ENCODE measurements at places on chromosomes 12 and 14.

DNA sequence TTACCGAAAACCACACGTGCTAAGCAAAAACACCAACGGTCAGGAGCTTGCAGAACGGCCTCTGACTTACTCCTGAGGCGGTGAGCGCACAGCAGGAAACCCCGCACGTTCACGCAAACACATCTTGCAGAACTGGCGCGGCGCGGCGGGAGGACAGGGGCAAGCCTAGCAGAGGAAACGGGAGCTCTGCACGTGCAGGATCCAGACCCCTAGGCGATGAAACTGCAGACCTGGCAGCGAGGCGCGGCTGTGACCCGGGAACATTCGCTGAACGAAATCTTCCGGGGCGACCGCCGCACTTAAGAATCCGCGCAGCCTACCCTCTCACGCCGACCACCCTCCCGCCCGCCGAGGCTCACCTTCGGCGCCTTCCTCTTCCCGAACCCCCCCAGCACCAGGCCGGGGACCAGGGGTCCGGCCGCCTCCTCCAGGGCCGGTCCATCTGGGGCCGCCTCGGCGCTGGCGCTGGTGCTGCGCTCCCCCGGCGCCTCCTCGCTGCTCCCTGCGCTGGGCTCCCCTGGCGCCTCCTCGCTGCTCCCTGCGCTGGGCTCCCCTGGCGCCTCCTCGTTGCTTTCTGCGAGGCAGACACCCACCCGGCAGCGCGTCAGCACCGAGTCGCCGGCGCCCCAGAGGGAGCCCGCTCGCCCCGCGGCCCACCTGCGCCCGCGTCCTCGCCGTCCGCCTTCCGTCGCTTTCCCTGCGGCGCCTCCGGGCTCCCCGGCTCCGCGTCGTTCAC lies 615 bp downstream of the DDX51 start:
- peak overlapping the region; percentile 96 for H3K27ac ChIP-seq
- DNase-seq: no peak
- no peaks in the 10 kb centered on the region for H3K27me3 ChIP-seq

GRCh38 chr14:58832095-58832521 lies 194.3 kb downstream of the DACT1 start:
- H3K4me1 ChIP-seq: no peaks in the 10 kb centered on the region
- no peak for DNase-seq
- H3K4me3 ChIP-seq: no peak overlapping the region
- no peaks in the 10 kb centered on the region for H3K27me3 ChIP-seq

- H3K27ac ChIP-seq: no peak overlapping the region
- H3K4me3 ChIP-seq: no peak overlapping the region
- no peak for DNase-seq
- no peaks in the 10 kb centered on the region for H3K4me1 ChIP-seq
Measured at GRCh38 chr12:28313631-28314030, 123.4 kb downstream of the CCDC91 start.

DNA sequence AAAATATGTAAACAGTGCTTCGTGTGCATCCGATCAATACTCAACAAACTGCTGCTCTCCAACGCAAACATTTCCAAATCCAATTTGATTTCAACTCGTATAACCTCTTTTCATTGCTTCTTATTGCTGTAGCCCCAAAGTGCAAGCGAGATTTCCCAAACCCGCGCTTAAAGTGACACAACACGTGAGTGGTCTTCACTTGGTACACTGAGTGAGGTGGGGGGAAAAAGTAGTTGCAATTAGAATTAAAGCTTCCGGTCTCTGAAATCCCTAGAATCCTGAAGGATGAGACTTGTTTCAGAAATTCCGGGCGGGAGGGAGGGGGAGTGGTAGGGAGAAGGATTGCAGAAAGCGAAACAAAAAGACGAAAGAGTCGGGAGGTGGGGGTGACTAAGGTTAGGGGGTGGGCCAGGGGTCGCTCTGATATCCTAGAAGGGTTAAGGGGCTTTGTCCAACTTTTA lies 387.5 kb downstream of the BCAT1 start:
- no peaks in the 10 kb centered on the region for H3K36me3 ChIP-seq
- DNase-seq: no peak
- no peaks in the 10 kb centered on the region for H3K27me3 ChIP-seq
- peak overlapping the region; percentile 91 for H3K27ac ChIP-seq
- peak overlapping the region; percentile 90 for H3K4me3 ChIP-seq

- H3K4me3 ChIP-seq: no peak overlapping the region
- no peaks in the 10 kb centered on the region for H3K27me3 ChIP-seq
- H3K36me3 ChIP-seq: no peaks in the 10 kb centered on the region
- no peak for DNase-seq
- peak overlapping the region; percentile 60 for H3K27ac ChIP-seq
Measured at GRCh38 chr12:106214571-106214970, 33.2 kb downstream of the CKAP4 start.

DNA sequence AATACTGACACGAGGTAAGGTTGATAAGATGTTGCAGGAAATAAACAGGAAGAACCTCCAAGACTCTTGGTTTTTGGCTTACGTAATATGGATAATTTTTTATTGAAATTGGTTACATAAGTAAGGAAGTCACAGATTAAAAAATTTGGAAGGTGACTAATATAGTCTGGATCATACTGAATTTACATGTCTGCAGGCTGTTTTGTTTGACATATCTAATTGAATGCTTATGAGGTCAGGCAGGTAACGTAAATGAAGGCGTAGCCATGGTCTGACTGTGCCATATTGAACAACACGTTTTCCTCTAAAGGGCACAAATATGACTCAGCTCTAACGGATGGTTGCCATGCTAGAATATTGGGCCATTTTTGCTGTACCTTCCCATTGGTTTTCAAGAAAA lies 648.1 kb upstream of the NOVA1 start:
- H3K36me3 ChIP-seq: no peaks in the 10 kb centered on the region
- H3K27me3 ChIP-seq: no peaks in the 10 kb centered on the region

GRCh38 chr12:5203720-5204119 lies 160.0 kb downstream of the KCNA5 start:
- H3K4me3 ChIP-seq: no peak overlapping the region
- H3K4me1 ChIP-seq: no peaks in the 10 kb centered on the region
- no peak for DNase-seq
- H3K36me3 ChIP-seq: no peaks in the 10 kb centered on the region

DNA sequence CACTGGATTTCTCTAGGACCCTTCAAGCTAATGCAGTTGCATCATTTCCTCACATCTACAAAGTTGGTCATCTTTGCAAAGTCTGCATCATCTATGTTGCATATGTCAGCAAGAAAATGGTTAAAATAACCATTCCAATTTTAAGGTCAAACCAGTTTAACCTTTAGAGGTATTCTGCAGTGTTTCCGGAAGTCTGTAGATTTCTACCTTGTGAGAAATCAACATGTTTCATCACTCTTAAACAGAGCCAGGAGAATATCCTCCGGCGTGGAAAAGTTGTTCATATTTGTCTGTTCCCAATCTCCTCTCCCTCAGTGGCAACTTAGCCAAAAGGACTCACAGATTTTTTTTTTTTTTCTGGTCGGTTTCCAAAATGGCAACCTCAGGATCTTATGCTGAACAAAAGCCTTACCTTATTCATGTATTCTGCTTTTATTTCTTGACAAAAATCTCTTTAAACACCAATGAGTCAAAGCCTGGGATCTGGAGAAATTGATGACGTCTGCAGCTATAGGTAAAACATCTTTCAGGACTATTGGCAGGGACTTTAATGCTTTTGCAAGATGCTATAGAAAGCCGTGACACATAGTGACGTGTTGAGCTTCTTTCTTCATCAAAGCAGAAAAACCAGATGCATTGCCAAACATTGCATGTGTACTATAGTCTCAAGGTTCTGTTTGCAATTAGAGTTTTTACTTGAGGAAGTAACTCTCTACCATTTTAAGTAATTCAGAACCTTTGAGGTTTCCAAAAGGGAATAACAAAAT lies 16.0 kb upstream of the CDK17 start:
- no peaks in the 10 kb centered on the region for H3K36me3 ChIP-seq
- H3K4me3 ChIP-seq: no peak overlapping the region
- H3K27me3 ChIP-seq: no peaks in the 10 kb centered on the region
- no peak overlapping the region for H3K27ac ChIP-seq
- no peak for DNase-seq

DNA sequence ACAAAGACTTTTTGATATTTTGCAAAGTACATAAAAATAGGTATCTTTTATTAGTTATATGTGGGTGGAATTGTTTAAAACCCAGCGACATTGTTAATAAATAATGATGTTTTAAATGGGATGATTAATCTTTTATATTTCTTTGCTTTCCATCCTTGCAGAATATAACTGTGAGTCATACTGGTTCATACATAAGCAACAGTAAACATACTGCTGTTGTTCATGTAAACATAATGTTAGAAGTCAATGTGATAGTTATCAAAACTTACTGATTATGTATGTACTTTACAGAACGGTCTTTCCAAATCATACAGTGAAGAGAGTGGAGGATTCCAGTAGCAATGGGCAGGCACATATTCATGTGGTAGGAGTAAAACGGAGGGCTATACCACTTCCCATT lies 119.8 kb downstream of the ARID2 start:
- no peak overlapping the region for H3K27ac ChIP-seq
- no peak for DNase-seq
- H3K4me3 ChIP-seq: no peak overlapping the region
- H3K4me1 ChIP-seq: no peaks in the 10 kb centered on the region

- no peak overlapping the region for H3K4me3 ChIP-seq
- no peaks in the 10 kb centered on the region for H3K4me1 ChIP-seq
- no peak for DNase-seq
- H3K27ac ChIP-seq: no peak overlapping the region
Measured at GRCh38 chr12:120075034-120075616, 41.4 kb downstream of the RAB35 start.

GRCh38 chr12:123163227-123163626 lies 12.3 kb upstream of the PITPNM2 start:
- H3K4me1 ChIP-seq: no peaks in the 10 kb centered on the region
- H3K4me3 ChIP-seq: no peak overlapping the region
- no peaks in the 10 kb centered on the region for H3K27me3 ChIP-seq
- H3K36me3 ChIP-seq: no peaks in the 10 kb centered on the region
- H3K27ac ChIP-seq: no peak overlapping the region
- DNase-seq: no peak

GRCh38 chr12:11805043-11805442 lies 155.6 kb downstream of the ETV6 start:
- H3K27ac ChIP-seq: no peak overlapping the region
- H3K36me3 ChIP-seq: no peaks in the 10 kb centered on the region
- DNase-seq: no peak
- no peaks in the 10 kb centered on the region for H3K27me3 ChIP-seq

DNA sequence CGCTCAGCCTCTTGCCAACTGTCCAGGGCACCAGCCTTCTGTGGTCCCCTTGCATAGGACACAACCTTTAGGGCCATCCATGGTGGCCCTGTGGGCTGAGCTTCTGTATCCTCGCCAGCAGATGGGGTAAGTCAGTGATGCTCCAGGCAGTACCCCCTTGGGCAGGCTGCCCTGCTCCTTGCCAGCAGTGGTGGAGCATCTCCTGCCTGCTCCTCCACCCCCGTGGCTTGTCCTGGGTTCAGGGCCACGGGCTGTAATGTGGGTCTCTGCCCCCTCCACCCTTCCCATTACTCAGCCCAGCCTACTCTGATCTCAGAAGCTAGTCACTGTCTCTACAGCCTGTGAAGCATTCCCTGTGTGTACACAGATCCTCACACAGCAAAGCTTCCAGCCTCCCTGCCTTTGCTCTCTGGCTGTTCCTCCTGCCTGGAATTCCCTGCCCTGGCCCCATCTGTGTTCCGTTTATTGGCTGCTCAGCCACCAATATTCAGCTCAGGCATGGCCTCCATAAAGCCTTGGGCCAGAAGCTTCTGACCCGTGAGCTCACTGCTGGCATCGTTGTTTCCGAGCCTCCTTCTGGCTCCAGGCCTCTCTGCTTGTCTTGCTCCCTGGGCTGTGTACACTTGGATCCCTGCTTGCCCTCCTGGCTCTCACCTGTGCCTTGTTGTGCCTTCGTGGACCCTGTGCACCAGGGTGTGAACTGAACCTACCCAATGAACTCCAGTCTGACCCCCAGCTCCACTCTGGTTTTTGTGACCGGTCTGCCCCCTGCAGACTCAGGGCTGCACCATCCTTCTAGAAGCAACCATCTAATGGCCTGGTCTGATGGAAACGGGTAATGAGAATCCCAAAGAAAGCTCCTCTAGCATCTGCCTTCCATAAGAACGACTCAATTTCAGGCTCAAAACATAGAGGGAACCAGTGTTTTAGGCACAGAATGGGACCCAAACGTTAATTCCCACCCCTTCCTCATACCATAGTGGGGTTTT lies 177.0 kb upstream of the PRMT8 start:
- no peaks in the 10 kb centered on the region for H3K36me3 ChIP-seq
- no peak for DNase-seq
- H3K27me3 ChIP-seq: no peaks in the 10 kb centered on the region
- H3K4me1 ChIP-seq: no peaks in the 10 kb centered on the region
- H3K27ac ChIP-seq: no peak overlapping the region
- H3K4me3 ChIP-seq: no peak overlapping the region

DNA sequence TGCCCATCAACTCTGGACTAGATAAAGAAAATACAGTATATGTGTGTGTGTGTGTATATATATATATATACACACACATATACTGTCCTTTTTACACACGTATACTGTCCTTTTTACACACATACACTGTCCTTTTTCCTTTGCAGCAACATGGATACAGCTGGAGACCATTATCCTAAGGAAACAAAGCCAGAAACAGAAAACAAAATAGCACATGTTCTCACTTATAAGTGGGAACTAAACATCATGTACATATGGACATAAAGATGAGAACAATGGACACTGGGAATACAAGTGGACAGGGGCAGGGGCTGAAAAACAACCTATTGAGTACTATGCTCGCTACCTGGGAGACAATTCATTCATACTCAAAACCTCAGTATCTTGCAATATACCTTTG lies 23.7 kb downstream of the VDR start:
- no peak overlapping the region for H3K4me3 ChIP-seq
- no peak overlapping the region for H3K27ac ChIP-seq
- H3K36me3 ChIP-seq: no peaks in the 10 kb centered on the region
- no peaks in the 10 kb centered on the region for H3K4me1 ChIP-seq

- H3K27me3 ChIP-seq: no peaks in the 10 kb centered on the region
- no peak overlapping the region for H3K4me3 ChIP-seq
- H3K36me3 ChIP-seq: no peaks in the 10 kb centered on the region
Measured at GRCh38 chr14:95664066-95664465, 22.2 kb upstream of the TCL1B start.

GRCh38 chr14:99654235-99654985 lies 9.5 kb downstream of the HHIPL1 start:
- DNase-seq: peak; percentile 31
- H3K4me3 ChIP-seq: no peak overlapping the region
- no peaks in the 10 kb centered on the region for H3K27me3 ChIP-seq
- no peak overlapping the region for H3K27ac ChIP-seq
- no peaks in the 10 kb centered on the region for H3K4me1 ChIP-seq
